ENCODE measurements at places on chromosomes 11 and 22.

GRCh38 chr22:25448435-25449051, 115.9 kb upstream of the GRK3 start:
- no peak for DNase-seq

DNA sequence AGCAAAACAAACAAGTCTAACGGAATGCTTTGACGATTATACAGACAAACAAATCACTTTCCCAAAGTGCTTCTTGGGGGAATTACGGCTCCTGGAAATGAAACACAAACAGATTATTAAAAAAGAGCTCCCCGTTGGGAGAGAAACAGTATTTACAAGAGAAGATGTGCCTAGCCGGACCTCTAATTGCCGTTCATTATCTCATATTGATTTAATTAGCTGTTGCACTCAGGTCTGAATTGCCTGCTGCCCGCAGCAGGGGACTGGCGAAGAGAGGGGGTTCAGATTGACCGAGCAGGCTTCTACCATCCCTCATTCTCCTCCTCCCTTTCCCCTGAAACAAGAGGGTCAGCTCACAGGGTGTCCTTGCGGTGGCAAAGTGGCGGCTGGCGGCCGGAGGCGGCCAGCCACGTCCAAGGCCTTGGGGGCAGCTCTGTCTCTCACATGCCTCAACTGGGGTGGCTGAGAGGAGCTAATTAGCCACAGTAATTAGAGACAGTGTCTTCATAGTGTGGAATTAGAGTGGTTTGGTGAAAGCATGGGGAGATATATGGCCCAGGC, 295.1 kb downstream of the MIAT start:
- no peak for DNase-seq

DNA sequence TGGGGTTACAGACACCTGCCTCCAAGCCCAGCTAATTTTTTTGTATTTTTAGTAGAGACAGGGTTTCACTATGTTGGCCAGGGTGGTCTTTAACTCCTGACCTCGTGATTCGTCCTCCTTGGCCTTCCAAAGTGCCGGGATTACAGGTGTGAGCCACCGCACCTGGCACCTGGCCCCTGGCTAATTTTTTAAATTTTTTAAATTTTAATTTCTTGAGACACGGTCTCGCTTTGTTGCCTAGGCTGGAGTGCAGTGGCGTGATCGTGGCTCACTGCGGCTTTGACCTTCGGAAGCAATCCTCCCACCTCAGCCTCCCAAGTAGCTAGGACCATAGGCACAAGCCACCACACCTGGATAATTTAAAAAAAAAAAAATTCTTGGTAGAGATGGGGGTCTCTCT, 14.6 kb downstream of the PPP6R2 start:
- no peak for DNase-seq

DNA sequence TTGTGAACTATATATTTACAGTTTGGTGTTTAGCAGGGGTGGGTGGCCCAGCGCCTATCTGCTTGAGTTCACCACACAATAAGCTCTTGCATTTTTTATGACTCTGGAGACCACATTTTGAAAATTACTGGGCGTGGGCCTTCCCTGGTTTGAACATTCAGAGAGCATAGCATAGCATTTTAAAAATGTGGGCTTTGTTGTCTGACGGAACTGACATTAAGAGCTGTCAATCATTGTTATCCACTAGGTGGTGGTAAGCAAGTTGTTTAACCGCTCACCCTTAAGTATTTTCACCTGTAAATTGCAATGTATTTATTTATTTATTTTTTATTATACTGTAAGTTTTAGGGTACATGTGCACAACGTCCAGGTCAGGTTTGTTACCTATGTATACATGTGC, 1.0 kb downstream of the NLRP14 start:
- no peak for DNase-seq

GRCh38 chr11:101555366-101555765, 28.4 kb downstream of the TRPC6 start:
- no peak for DNase-seq

DNA sequence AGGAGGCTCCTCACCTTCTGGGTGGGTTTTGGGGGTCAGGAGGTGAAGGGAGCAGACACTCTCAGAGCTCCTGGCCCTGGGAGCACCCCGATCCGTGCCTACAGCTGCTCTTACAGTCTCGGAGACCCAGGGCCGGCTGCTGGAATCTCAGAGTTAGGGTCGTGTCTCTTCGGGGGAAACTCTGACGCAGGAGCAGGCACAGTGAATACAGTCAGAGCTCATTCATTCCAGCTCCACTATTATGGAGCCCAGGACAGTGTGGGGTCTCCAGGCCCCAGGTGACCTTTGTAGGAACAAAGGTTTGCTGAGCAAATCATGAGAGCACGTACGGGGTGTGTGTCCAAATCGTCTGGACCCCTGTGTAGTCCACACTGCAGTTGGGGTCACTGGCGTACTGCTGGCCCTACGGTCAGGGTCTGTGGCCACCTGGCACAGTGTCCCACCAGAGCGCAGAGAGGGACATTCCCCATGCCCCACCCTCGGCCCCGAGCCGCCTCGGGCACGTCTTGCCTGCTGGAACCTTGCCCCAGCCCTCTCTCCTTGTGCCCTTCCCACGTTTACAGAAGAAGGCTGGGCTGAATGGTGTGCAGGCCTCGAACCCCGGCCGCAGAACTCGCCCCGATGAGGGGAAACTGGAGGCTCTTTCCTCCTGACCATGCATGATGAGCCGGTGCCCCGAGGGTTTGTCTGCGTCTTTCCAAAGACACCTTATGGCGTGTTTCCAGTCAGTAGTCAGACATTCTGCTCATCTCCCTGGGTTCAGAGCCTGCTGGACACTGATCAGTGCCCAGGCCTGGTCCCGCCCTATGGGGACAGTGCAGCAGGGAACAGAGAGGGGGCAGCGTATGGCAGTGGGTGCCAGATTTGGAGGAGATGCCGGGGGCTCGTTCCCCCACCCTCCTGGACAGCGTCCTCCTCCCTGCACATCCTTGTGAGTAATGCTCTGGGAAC, 1166.6 kb downstream of the BRD1 start:
- DNase-seq = no peak

DNA sequence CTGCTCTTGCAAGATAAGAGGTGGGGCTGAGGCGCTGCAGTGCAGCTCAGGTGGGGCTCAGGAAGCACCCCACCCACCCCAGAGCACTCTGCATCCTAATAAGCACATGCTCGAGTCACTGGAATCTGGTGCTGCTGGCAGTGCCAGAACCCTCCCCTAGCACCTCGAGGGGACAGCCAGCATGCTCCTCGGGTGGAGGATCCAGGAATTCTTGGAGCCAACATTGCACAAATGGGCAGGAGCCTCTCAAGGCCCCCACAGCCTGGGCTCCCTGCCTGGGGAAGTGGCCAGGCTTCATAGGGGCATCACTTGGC, 27.5 kb upstream of the CABP7 start:
- DNase-seq = no peak

DNA sequence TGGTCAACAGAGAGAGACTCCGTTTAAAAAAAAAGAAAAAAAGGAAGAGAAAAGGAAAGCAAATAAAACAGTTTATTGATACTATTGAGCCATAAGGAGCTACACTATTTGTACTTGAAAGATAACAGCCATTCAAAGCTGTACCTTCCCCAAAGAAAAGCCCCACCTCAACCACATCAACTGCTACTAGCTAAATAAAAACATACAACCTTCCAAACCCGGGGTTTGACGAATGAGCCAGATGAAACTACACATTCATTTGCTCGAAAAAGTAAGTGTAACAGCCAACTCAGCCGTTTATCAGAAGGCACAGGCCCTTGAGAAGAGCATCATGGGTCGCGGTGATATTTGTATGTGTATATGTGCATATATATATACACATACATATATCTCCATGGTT, 78.4 kb downstream of the SIK3 start:
- DNase-seq = no peak

DNA sequence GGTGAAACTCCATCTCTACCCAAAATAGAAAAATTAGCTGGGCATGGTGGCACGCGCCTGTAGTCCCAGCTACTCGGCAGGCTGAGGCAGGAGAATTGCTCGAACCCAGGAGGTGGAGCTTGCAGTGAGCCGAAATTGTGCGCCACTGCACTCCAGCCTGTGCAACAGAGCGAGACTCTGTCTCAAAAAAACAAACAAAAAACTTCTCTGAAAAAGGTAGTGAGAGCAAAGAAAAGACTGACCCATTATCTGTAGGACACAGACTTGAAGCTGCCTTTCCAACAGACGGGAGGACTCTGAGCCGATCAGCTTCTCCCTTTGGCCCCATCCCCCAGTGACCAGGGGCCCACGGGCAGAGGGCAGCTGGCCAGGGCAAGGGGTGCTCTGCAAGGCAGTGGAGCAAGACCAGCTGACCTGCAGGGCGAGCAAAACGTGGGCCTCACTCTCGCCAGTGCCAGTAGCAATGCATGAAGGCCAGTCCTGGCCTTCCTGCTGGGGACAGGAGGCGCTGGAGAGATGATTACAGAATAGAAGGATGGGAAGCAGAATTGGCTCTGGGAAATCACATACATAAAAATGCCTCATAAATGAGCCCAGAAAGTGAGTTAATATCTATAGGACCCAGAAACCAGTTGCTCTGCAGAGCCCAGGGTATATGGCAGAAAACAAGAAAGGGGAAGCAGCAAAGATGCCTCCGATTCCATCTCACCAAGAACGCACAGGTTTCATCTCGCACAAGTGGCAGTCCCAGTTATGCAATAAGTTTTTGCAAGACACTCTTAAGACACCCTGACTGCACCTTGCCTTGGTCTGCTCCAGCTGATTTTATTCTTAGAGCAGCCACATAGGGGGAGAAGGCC, 2.8 kb downstream of the EHD1 start:
- DNase-seq = no peak

GRCh38 chr11:56950510-56950909, 38.2 kb upstream of the OR5AK2 start:
- no peak for DNase-seq

GRCh38 chr11:78514922-78515502, 59.7 kb downstream of the NARS2 start:
- no peak for DNase-seq

DNA sequence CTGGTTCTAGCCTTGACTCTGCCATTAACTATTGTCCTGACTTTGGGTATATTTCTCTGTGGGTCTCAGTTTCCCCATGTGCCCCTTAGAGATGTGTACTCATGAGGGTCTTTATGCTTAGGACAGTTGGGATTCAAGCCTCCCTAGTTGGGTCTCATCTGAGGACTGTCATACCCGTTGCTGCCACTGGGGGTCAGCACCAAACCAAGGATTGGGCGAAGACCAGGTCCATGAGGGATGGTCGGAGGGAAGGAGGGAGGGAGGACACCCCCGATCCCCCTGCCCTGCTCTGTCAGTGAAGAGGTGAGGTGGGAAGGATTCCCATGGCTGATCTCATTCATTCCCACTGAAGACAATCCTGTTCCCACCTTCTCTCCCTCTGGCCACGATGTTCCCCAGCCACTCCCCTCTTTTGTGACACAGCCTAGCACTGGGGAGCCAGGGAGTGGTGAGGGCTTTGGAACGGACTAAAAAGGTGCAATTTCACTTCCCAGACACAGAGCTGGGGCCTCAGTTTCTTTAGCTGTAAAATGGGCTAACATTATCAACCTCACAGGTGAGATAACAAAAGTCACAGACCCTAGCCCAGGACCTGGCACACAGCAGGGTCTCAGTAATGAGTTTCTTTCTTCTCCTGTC, 12.4 kb upstream of the KLHL35 start:
- DNase-seq = peak; percentile 72

- no peak for DNase-seq
These were observed 80.1 kb downstream of the CDKN1C start for GRCh38 chr11:2805388-2806056.

DNA sequence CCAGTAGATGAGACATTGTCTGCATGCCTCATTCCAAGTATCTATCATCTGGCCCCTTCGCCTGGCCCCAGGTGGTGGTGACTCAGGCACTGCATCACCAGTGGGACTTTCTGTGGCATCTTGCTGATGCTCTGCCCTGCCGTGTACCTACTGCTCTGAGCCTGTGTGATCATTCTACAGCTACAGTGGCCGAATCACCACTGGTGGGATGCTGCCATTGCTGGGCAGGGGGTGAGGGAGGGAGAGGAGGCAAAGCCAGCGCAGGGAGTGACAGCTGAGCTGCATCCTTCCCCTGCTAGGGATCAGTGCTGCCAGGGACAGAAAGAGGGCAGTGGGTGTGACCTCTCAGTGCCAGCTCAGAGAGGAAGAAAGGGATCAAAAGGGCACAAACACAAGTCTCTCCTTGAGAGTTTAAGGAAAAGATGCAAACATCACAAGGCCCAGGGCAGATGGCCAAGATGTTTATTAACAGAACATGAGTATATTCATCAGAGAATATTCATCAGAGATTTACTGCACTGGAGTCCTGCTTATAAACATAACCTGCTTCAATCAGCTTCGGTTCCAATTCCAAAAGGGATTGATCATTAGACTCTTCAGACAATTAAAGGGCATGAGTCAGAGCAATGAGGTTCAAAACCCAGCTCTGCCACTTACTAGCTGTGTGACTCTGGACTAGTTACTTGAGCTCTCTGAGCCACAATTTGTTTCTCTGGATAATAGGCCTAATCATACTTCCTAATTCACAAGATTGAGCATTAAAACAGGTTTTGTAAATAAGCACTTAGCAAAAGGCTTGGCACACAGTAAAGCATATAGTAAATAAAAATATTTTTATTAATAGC, 109.8 kb downstream of the NAT10 start:
- peak; percentile 48 for DNase-seq

GRCh38 chr11:72682858-72683243, 8.6 kb upstream of the PDE2A start:
- no peak for DNase-seq

DNA sequence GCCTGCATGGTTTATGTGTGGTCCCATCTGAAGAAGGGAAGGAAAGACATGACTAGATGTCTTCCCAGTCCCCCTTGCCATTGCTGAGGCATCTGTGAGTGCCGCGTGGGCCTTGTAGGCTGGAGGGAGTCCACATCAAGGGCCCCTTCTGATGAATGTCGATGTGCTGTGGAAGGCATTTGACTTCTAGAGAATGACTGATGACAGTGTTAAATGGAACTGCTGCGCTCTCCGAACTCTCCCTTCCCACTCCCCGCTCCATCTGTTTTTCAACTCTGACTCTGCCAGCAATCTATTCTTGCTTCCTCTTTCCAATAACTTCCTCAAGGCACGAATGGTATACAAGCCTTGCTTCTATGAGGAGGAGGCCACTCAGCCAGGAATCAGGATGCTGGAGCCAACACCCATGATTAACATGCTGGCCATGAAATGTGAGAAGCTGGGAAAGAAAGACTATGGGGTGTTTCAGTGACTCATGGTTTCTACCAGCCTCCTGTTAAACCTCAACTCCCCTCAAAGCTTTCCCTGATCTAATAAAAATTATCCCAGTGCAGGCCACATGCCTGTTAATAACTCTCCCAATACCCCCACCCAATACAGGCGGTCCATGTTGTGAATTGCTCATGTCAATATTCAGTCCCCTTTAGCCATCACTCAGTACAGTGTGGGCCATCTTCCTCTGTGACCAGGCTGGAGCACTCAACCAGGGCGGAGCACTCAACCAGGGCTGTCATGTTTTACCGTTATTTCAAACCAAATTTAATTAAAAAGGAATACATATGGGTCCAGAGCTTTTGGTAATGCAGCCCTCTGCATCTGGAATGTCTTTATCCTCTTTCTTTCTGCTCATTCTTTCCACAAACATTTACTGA, 46.4 kb upstream of the TBCEL start:
- DNase-seq = no peak

- no peak for DNase-seq
These were observed 49.6 kb upstream of the SLC35C1 start for GRCh38 chr11:45755281-45755859.

- no peak for DNase-seq
These were observed 862 bp downstream of the TPP1 start for GRCh38 chr11:6618117-6619003.
